Sigmoid colon (tissue), 7 donors: ENCODE measurements at places on chromosomes 11 and 22.

- peak; percentile 87 for DNase-seq
These were observed 63.7 kb downstream of the PPFIBP2 start for GRCh38 chr11:7577291-7578190.

- DNase-seq = no peak
These were observed 35.2 kb downstream of the KCNJ4 start for GRCh38 chr22:38419858-38420160.

GRCh38 chr11:47912843-47913437 lies 64.8 kb upstream of the NUP160 start:
- DNase-seq = no peak

DNA sequence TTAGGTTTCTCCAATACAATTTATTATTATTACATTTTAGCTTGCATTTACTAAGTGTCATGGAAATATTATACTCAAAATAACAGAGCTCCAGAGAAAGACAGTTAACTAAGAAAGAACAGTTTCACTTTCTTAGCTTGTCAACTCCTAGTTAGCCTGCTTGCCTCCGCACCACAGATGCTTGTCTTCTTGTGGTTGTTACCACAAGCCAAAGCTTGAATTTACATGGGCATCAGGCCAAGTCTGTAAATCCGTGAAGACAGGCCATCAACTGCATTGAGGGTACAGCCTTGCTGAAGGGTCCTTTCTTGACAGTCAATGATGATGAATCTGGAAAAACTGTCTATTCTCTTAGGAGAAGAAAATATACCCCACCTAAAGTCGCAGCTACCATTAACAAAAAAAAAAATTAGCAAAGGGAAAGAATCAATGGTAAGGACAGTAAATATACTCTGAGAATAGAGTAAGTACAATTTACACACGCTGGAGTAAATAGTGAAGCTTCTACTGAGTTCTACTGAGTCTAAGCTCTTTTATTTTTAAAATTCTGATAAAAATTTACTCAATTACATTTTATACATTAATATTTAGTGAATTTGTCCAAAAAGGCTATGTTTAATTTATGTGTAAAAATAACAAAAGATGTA lies 15.6 kb upstream of the DENND5A start:
- DNase-seq = no peak
